ENCODE measurements at places on chromosomes 5 and 9.

- DNase-seq = no peak
These were observed 1711.9 kb upstream of the CDH9 start for GRCh38 chr5:28750251-28750650.

GRCh38 chr5:116038817-116039216 is 6.5 kb downstream of the ARL14EPL start:
- DNase-seq = no peak

DNA sequence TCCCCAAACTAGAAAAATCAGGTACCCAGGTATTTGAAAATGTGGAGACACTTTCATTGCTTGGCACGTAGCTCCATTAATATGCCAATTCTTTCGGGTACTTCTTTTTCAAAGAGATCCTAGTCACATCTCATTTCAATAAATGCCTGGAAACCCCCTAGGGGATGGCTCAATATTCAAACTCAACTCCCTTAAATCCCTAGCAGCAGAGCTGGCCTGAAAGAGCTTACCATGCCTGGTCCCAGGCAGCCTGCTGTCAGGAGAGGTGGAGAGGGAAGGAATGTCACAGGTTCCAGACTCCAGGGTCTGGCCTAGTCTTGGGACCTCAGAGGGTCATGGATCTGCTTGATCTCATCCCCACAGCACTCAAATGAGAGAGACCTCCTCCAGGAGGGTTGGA is 187.1 kb downstream of the SPOCK1 start:
- no peak for DNase-seq

- DNase-seq = no peak
These were observed 5.6 kb upstream of the LCN2 start for GRCh38 chr9:128143525-128144238.

DNA sequence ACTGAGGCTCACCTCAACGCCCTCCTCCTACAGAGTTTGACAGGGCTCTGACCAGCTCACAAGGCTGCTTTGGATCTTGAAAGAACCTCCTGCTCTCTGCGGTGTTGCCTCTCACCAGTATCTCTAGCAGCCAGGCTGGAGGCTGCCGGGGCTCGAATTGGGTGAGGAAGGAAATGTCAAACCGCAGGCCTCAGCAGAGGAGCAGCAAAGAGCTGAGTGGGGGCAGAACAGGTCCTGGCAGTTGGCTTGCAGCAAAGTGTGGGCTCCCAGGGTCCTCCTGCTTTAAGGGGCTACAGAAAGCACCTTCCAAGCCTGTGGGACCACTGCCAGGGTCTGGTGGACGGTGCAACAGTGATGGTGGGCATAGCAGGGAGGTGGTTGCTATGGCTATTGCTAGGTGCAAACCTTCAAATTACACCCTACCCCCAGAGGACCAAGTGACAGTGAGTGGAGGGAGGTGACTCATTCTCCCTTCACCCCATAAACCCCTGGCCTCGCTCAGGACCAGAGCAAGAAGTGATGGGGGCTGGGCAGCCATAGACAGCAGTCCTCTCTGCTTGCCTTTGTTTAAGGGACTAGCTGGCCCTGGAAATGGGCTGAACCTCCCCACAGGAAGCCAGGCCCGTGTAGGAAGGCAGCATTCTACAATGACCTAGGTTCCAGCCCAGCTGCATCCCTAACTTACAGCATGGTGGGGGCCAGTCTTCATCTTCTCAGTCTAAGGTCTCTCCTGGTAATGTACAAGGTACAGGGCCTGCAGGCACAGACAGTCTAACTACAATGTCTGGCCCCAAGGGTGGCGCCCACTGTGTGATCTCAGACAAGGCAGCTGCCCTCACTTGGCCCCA is 18.7 kb downstream of the LCP2 start:
- peak; percentile 90 for DNase-seq

DNA sequence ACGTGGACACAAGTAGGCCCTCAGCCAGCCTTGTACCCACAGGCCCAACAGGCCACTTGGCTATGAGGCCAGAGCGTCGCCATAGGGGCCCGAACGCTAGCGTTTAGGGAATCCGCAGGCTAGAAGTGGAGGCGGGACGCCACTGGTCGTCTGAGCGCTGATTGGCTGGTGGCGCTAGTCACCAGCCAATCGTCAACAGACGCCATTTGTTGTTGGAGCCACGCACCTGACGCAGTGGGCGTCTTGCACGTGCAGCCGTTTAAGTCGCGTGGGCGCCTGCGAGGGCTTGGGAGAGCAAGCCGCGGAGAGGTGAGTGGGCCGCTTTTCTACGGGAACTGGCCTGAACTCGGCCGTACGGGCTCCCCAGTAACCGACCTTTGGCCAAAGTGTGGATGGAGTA is at the start of gene DDX4:
DDX4 (plus strand) TSS at position 269 of the 400 bp plus-strand sequence. CDS start 903 bp downstream, outside the sequence.
- no peak for DNase-seq

DNA sequence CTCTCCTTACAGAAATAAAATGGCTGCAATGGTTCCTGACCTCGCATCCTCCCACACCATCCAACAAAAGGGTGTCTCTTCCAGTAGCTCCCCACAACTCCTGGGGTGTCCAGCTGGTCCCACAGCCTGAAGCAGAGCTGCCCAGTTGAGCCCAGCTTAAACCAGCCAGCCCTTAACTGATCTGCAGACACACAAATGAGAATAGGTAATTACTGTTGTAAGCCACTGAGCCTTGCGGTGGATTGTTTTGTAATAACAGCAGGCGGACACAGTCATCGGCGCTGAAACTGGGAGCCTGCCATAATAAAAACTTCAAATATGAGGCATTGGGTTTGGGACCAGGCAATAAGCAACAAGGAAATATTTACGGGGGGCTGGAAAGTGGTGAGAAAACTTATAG is 10.4 kb upstream of the ZBTB43 start:
- DNase-seq = no peak

DNA sequence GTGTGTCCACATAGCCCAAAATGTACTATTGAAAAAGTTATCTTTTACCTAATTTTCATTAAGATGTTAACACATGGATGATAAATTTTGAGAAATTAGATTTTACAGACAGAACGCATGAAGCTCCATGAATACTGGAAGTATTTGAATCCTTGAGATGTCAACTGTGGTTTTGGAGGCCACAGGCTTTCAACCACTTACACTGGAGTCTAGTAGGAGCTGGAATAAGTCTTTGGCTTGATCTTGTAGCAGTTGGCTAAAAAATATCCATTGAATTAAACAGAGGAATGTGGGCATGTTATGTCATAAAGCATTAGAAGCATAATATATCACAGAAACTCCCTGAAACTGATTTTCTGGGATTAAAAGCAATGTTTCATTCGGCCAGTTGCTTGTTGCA is 52.9 kb downstream of the CAMK4 start:
- no peak for DNase-seq

- no peak for DNase-seq
These were observed 95.0 kb downstream of the NPR3 start for GRCh38 chr5:32805971-32806638.

- DNase-seq = no peak
These were observed 478.5 kb downstream of the RAB3C start for GRCh38 chr5:59061377-59061776.

GRCh38 chr5:137195483-137195882 is 303.6 kb downstream of the SPOCK1 start:
- no peak for DNase-seq

DNA sequence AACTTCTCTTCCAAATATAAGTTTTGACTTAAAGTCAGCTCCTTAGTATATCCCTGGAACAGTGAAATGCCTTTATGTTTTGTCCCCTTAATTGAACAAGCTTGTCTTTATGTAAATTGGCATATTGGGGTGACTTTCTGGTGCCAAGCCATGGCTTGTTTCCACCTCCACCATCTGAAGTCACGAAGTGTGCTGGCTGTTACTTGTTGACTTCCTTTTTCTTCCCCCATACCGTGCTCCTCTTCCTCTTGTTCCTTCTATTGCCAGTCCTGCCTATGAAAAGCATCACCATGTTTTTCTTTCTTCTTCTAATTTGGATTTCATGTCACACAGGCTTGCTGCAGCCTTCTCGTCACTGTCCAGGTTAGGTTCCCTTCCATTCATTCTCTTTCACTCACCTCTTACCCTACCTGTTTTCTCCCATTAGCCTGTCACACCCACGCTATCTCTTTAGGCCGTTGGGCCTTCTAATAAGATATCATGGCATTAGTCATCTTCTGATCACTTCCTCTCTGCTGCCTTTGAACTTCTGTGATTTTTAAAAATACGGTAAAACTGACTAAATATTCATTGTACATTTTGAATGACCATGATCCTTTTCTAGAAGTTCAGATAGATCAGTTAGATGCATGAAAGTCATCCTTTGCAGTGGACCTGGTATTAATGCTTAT is 48.1 kb downstream of the IQGAP2 start:
- no peak for DNase-seq

- no peak for DNase-seq
These were observed 379.0 kb upstream of the MEF2C start for GRCh38 chr5:89262030-89262429.

GRCh38 chr5:149056616-149057165 is 6.2 kb downstream of the SH3TC2 start:
- DNase-seq = no peak

DNA sequence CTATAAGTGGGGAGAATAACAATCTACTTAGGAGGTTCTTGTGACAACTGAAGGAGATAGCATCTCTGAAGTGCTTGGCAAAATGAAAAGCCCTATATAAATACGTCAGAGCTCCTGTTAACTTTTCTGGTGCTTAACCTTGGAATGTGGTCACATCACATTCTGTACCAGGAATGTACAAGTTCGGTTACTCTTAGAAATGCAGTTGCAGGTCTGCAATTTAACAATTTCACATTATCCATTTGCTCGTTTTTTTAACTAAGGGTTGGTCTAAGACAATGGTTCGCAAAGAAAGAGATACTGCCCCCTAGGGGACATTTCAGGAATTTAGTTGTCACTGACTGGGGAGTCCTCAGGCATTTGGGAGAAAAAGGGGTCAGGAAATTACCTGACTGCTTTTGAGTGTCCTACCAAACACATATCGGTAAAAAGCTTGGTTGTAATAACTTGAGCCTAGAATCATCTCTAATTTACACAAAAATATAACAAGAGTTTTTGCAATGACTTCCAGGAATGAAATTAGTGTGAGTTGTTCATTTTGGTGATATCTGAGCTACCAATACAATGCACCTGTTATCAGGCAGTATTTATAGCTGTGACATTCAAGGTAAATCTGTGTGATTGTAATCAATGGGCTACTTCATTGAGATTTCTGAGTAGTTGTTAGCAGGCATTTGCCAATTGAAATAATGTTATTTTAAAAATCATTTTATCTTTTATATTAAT is 5.4 kb upstream of the HBEGF start:
- peak; percentile 56 for DNase-seq

DNA sequence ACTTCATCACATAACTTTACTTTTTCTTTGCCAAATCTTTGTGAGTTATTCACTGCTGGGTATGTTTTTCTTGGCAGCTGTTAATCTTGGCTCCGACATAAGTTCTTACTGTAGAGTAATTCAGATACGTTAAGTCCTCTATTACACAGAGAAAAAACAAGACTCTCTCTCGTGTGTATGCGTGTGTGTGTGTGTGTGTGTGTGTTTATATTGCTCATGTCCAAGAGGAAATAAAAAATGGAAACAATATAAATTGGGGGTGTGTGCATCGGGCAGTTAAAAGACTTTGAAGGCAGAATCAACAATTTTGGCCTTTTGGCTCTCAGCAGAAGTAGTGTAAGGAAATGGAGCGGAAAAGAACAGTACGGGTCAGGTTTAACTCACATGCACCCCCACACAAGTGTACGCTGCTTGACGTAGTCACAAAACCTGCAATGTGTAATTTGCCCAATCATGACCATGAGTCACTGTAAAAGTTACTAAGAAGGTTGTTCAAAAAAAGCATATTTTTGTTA is 67.2 kb upstream of the IFNE start:
- DNase-seq = no peak

GRCh38 chr9:21708856-21709255 is 93.6 kb upstream of the MTAP start:
- no peak for DNase-seq

DNA sequence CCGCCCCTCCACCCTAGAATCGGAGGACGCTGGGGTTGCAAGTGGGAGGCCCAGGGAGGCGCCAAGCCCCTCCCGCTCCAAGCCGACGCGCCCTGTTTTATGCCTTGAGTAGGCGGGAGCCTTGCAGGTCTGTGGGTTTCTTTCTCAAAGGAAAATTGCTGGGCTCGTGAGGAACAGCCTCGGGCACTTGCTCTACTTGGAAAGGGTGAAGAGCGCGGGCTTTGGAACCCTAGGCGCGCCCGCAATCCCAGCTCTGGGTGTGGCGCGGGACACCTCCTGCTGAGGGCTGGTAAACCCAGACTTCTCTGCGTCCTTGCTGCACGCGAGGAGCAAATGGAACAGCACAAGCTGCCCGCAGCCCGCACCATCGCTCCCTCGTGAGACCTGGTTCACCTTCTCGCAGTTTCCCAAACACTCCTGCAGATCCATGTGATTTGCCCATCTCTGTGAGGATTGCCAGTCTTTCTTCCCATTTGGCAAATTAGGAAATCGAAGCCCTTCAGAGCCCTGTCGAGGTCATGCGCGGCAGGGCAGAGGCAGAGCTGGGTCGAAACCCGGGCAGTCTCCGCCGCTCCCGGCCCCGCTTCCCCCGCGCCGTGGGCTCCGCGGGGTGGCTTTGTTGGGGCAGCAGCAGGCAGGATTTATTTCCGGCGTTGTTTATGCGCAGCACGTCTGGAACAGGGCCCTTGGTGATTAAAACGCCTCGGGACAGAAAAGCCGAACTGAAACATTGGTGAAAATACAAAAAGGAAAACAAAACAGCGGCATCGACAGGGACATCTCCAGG is 98.4 kb upstream of the CPLX2 start:
- no peak for DNase-seq

DNA sequence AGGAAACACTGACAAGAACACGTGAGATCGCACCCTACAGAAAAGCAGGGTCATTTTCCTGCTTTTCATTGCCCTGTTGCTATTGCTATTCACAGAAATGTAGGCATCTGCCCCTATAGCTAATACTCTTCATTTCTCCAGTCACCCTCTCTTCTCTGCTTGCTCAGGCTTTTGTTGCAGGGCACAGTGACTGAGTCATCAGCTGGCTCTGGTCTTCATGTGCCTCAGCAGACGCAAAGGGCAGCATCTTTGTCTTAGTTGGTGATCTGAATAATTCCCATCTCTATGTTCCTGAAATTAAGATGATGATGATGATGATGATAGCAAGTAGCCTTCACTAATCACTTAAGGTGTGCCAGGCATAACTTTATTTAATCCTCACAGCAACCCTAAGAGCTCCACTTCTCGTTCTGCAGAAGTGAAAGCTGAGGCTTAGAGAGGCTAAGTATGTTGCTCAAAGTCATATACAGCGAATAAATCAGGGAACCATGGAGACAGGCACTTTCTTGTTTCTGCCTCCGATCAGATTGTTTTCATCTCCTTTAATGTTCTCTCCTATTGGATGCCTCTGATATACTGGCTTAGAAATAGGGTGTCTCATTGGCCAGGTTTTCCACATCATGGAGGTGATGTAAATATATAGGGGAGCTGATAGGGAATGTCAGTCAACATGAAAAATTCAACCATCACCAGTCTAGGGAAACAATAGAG is 133.0 kb upstream of the STK32A start:
- no peak for DNase-seq

DNA sequence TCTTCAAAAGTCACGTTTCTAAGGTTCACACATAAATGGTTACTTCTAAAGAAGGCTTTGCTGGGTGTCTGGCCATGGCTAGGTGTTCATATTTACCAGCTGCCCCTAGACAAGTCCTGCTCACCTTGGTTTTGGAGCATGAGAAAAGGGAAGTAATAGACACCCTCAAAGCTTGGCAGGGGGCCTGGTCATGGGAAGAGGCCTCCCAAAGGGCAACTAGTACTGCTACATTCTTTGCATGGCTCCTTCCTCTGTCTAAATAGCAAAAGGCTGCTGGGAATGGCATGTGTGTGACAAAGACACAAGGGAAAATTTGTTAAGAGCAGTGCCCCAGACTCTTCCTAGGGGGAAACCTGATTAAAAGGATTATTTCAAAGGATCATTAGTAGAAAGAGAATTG is 93.4 kb downstream of the NRG2 start:
- DNase-seq = no peak

- DNase-seq = peak; percentile 21
These were observed 126.7 kb downstream of the SLC25A46 start for GRCh38 chr5:110865400-110866094.
